ENCODE measurements at places on chromosomes 11 and 22. TPM values are rescaled to one million over a fixed set of nuclear protein-coding genes. Genes with fewer than 3 reads are reported as not detected.

The SHANK2 gene
- polyA plus RNA-seq: 30.8 TPM

The PVALB gene
- polyA plus RNA-seq: 4.1 TPM

The CHRM1 gene
- polyA plus RNA-seq: 0.09 TPM

The INPP5J gene
- polyA plus RNA-seq: 4.6 TPM

The ENTHD1 gene
- 0.01 TPM for polyA plus RNA-seq

The FXYD6 gene
- polyA plus RNA-seq: 149 TPM

The CNTF gene
- 1.3 TPM for polyA plus RNA-seq

The RBFOX2 gene
- 127 TPM for polyA plus RNA-seq

The GLB1L2 gene
- 19.4 TPM for polyA plus RNA-seq

The OR4D5 gene
- not detected for polyA plus RNA-seq

The C11orf16 gene
- 1.0 TPM for polyA plus RNA-seq

DNA sequence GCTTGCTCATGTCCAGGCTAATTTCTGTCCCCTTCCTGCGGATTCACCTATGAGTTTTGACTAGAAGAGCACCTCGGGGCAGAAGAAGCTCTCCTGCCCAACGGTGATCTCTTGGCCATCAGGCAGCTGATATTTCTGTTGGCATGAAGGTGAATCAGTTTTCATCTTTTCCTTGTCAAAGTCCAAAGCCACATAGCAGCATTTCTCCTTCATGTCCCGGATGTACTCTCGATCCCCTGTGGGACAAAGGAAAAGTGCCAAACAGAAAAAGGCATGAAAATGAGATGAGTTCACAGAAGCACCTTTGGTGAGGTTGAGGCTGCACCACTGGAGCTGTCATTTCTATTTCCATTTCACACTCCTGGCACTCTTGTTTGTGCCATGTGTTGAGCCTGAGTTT is 56.8 kb downstream of the DHCR7 start:
- no peak for DNase-seq

GRCh38 chr11:6298605-6299004 is 21.7 kb downstream of the CAVIN3 start:
- no peak for DNase-seq

DNA sequence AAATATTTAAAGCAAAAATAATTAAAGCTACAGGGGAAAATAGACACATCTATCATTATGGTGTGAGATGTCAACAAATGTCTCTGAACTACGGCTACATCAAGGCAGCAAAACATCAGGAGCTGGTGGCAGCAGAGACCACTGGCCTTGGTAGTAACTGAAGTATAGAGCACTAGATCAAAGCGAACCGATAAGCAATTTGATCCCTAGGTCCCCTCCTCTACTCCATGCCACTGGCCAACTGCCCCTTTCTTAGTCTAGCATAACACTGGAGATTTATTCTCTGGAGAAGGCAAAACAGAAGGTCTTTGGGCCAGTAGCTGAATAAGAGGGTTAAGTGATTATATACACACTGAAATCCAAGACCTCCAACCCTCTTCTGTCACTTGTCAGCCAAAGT is 13.6 kb upstream of the RAB3IL1 start:
- no peak for DNase-seq

DNA sequence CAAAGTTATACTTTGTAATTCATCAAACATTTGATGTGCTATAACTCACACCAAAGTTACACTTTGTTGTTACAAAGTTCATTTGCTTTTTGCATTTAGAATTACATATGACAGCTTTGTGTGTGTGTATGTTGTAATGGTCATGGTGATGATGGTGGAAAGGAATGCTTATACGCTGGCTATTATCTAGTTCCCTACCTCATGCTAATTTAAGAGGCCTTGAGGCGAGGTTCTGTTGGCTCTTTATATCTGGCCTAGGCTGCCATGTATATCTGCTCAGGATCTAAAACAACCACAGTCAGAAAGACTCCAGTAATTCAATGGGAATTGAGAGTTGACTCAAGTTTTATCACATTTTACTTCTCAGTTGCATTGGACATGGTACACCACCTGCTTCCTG is 123.4 kb downstream of the SLC17A6 start:
- DNase-seq: no peak

DNA sequence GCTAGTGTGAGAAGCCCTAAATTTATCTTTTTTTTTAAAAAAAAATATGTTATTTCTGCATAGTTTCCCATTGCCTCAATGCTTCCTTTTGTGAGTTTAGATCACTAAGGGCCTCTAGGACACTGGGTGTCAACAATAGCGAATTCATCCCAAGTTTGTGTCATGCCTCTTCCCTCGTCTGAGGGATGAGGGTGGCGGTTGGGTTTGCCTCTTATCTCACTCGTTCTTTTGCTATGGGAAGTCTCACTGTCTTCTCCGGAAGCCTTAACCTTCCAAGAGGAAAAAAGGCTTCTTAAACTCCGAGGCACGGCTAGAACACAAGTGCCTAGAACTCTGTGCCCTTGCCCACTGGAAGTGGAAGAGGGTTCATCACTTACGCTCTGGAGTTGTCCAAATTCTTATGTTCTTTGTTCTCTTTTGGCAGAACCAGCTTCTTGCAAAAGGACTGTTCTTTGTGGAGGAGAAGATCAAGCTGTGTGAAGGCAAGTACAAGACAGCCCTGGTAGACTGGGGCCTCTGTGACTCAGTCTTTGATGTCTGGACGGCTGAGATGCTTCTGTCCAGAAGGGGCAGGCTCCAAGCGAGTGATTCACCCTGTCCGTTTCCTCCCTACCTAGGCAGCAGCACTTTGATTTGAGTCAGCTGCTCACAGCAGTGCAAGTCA is 78.5 kb downstream of the TRAF6 start:
- no peak for DNase-seq

- no peak for DNase-seq
Observed at GRCh38 chr11:3245071-3245470, 12.9 kb upstream of the MRGPRE start.

DNA sequence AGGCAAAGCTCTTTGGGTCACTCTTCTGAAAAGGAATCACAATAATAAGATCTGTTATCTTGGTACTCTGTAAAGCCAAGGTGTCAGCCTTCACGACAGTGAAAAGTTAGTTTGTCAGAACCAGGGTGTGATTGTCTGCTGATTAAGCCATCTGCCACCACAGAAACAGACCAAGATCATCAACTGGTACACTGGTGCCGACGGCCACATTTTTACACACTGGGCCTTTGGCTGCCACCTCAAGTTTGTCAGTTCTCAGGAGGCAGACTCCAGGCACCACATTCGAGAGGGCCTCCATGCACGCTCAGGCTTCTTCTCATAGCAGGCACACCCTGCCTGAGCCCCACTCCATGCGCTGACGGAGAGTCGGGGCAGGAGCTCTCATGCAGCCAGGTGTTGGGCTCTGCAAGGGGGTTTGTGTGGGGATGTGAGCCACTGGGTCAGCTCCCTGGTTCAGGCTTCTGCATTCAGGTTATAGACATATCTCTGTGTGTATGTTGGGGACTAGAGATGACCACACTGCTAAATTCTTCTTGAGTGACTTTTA is 66.2 kb downstream of the KCNJ1 start:
- no peak for DNase-seq

GRCh38 chr11:19428206-19429002 is 187.7 kb upstream of the E2F8 start:
- DNase-seq: no peak

DNA sequence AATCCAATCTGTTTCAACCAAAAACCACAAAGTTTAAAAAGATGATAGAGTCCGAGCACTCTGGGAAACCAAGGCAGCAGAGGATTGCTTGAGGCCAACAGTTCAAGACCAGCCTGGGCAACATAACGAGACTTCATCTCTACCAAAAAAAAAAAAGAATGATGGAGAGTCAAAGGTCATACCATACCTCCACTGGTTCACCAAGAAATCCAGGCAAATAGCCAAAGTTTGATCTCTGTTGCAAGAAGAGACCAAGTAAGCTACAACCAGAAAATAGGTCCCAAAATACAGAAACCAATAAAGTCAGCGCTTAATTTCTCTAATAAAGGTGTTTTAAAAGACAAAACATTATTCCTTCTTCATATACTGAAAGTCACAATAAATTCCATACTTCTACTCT is 13.1 kb downstream of the FAM168A start:
- no peak for DNase-seq

- DNase-seq: no peak
Observed at GRCh38 chr22:22400099-22400498, 108.4 kb downstream of the ZNF280B start.

GRCh38 chr11:94151903-94152677 is 23.4 kb downstream of the PANX1 start:
- no peak for DNase-seq

GRCh38 chr22:43169310-43170130 is 17.4 kb downstream of the TTLL12 start:
- no peak for DNase-seq

- no peak for DNase-seq
Observed at GRCh38 chr22:23713696-23714595, 23.1 kb downstream of the RGL4 start.

GRCh38 chr11:2746401-2747247 is 46.8 kb upstream of the KCNQ1OT1 start:
- DNase-seq: no peak

- DNase-seq: no peak
Observed at GRCh38 chr11:64498136-64498535, 92.9 kb upstream of the SLC22A12 start.

DNA sequence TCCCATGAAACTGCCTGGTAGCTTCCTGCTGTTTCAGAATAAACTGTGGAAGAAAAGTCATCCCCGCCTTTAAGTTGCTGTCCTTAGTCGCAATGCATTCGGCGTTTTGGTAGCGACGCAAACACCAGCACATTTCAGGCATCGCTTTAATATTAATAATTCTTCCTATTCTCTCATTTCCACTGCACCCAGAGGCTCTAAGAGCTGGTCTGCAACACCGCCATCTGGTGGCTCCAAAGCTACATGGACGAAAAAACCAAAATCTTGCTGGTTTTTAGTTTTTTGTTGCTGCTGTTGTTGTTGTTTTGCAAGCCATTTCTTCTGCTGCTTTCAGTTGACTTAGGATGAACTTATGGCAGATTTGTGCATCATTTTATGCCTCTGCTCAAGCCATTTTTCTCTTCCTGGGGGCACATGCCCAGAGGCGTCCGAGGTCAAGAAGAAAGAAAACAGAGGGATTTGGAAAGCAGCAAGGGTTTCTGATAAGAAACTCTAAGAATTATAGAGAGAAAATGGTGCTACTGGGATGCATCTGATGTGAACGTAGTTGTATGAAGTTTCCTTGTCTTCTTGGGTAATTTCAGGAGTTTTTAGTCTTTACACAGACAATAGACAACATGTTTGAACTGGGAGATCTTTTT is 345.4 kb upstream of the KIRREL3 start:
- DNase-seq: no peak

- no peak for DNase-seq
Observed at GRCh38 chr11:118232659-118233058, 7.8 kb upstream of the JAML start.

DNA sequence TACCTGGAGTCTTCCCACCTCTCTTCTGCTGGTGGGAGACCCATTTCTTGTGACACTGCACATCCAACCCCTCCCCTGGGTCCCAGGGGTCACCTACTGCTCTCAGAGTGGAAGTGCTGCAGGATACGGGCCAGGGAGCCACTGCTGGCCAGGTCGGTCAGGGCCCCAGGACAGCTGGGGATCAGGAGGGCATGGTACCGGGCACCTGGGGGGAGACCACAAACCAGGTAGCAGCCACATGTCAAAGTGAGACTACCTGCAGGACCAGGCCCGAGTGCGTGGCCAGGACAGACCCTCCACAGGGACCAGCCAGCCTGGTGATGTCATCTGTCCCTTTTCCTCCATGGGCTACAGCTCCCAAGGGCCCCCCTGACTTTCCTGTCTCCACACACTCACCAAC is 3.9 kb downstream of the GATD1 start:
- DNase-seq: no peak

DNA sequence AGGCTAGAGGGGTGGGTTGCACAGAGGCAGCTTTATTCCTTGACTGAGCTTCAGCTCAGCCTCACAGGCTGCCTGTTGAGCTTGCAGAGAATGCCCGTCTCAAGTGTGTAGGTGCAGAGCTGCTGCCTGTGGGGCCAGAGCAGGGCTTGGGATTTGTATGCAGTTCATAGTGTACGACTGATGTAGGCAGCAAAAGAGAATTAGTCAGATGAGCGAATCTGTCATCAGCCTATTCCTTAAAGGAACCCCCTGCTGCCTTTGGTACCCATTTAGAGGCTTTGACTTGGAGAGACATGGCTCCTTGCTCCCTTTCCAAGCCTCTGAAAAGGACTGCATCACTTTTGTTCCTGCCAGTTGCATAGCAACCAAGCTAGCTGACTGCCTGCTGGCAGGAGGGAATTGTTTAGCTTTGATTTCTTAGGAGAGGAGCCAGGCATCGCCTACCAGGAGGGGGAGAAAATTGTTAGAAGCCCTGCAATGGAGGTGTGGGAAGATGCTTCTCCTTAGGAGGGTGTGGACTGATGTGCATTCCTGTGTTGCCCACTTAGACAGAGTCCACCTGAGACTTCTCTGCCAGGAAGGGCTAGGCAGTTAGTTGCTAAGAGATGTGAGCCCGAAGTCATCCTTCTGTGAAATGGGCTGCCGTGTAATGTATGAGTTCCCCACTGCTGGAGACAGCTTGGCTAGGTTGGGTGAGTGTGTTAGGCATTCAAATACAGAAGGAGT is 10.9 kb downstream of the ACO2 start:
- no peak for DNase-seq

DNA sequence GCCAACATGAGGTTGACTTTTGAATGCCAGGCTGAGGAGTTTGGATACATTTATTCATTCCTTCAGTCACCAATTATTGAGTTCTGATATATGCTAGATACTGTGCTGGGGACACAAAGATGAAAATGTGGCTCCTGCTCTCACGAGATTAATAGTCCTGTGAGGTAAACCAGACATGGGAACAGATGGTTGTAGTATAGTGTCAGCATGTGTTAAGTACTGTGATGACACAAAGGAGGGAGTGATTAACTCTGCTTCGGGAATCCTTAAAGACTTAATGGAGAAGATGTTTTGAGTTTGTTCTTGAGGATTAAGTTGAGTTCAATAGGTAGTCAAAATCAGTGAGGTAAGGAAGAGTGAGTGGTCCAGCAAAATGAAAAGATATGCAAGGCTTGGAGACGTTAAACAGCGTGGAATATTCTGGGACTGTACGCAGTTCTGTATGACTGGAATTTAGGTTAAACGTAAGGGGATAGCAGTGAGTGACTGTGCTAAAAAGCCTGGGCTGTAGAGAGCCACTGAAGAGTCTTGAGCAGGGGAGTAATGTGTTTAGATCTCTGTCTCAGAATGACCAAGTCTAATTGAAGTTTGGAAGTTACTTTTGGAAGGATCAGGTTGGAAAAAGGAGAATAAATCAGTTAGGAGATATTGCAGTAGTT is 11.8 kb downstream of the RNF121 start:
- no peak for DNase-seq

DNA sequence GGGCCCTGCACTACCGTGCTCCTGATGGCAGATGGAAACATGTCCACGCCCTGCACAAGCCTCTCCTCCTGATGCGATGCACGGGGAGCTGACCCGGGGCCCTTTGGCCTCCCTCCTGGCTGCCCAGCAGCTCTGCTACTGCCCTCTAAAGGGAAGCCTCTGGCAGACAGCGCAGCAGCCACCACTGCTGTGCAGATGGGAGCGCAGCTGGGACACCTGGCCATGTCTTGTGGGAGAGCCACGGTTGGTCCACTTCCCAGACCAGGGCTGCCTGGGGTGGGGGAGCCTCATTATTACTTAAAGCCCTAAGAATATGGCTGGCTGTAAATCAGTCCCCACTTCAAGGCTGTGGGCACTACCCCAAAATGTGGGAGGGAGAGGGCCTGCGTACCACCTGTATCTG is 38.3 kb downstream of the TBX1 start:
- no peak for DNase-seq

All from right renal pelvis (tissue), 4 donors.